ENCODE measurements at places on chromosomes 7 and 10.

DNA sequence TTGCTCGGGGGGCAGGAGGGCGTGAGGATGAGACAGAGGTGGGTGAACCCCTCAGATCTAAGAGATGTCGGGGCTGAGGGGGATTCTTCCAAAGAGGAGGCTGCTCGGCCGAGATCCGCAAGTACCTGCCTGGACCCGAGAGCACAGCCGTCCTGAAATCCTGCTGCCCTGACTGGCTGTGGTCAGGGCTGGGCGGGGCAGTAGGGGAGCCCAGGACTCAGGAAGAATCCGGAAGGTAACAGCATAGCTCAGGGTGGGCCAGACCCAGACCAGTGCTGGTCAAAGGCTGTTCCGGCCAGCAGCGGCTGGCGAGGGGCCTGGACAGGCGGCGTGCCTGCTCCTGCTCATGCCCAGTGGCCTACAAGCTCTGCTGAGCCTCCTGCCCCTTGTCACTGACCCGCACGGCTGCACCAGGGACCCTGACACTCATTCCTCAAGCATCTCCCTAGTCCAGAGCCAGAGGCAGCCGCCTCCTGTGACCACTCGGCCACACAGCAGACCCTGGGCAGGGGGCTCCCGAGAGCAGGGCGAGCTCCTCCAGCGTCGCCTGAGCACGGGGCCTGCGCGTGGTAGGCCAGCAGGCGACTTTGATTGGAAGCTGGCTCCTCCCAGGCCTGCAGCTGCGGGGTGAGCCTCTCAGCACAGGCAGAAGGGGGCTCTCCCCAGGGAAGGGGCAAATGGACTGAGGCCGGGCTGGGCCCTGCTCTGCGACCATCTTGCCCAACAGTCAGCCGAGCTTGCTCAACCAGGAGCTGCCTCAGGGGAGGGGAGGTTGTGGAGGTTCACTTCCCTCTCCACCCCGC lies 3.1 kb upstream of the ADAP1 start:
- peak; percentile 87 for DNase-seq

- DNase-seq, result no peak
These were observed 103.1 kb downstream of the PRKAG2 start for GRCh38 chr7:151773797-151774196.

DNA sequence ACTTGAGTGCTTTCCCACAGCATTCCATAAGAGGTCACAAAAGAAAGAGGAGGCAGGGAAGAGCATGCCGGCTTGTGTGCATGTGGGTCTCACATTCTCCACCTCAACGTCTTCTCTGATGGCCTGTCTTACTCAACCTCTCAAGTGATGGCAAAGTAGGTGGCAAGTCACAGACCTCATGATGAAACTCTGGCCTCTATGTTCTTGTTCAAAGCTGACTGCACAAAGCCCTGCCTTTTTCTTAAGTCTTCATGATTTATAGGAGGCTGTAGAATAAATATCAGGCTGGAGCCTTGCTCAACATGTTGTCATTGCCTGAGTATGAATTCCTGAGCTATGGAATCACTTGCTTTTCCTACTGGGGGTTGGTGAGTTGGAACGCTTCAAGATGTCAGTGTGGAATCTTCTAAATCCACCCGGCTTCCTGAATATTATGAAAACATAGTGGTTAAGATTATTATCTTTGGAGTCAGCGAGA lies 213.6 kb upstream of the INHBA start:
- no peak for DNase-seq

DNA sequence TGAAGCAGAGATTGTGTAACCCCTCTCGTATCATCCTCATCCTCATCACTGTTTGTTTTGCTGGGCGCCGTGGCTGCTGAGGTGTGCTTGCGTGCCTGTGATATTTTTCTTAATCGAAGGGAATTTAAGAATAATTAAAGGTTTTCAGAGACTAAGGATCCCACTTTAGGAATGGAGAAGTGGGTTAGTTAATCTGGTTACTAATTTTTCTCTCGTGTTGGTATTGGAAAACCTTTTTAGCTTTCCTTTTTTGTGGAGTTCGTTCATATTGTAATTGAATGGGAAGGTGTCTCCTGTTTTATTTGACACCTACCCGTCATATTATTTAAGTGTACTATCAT lies 1.3 kb downstream of the UBN2 start:
- DNase-seq, result no peak

DNA sequence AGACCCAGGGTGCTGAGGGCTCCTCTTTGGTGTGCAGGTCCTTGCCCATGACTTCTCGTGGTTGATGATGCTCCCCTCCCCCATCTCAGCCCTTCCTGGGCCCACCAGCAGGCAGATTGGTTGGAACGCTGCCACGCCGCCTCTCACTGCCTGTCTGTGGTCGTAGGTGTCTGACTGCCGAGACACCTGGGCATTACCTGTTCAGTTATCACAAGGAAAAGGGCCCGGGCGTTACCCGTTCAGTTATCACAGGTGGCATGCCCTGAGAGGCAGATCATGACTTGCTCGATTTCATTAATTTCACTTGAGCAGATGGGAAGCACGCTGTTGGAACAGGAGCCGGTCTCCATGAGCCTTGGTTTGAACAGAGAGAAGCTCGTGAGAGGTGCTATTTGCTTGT lies 42.5 kb downstream of the TACR2 start:
- no peak for DNase-seq

GRCh38 chr7:28055161-28055544 lies 125.4 kb downstream of the JAZF1 start:
- DNase-seq, result no peak

Data from suppressor macrophage (primary cell).